ENCODE measurements at places on chromosomes 16 and 17.

DNA sequence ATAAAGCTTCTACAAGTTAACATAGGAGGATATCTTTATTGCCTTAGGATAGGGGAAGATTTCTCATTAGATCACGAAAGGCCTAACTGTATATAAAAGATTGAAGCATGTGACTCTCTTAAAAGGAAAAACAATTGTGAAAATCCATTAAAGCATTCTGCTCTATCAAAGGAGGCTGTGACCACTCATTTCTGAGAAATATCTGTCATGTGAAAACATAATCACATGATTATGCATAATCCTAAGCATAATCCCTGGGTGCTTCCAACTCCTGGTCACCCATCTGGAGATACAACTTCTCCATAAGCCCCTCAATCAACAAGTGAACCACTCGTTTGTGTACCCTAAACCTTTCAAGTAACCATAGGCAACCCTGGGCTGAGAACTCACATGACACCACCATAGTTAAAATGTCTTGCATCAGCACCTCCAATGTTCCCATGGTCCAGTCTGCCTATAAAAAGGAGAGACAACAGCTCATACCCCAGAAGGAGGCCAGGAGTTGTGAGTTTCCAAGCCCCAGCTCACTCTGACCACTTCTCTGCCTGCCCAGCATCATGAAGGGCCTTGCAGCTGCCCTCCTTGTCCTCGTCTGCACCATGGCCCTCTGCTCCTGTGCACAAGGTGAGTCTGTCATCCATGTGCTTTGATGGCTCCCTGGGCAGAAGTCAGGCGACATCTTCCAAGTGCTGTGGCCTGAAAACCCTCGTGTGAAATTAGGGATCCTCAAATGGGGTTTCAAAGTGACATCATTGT, at the start of gene CCL18:
Gene CCL18, plus strand, starts transcription at position 487 of the 756 bp plus-strand sequence. Its CDS starts 71 bp downstream, at position 558.
- peaks cover 41% of the 10 kb centered on the region for H3K27me3 ChIP-seq
- no peak for DNase-seq
- H3K27ac ChIP-seq: no peak within 1 kb of the TSS
- no peaks in the 10 kb centered on the region for H3K36me3 ChIP-seq
- no peak within 1 kb of the TSS for H3K4me3 ChIP-seq

GRCh38 chr17:82107341-82107860, 9.4 kb upstream of the FASN start:
- no peak overlapping the region for H3K27ac ChIP-seq
- H3K4me3 ChIP-seq: no peak overlapping the region
- no peaks in the 10 kb centered on the region for H3K27me3 ChIP-seq

GRCh38 chr17:8956465-8956902, 9.0 kb downstream of the PIK3R5 start:
- peak overlapping the region; percentile 48 for H3K4me3 ChIP-seq
- H3K27me3 ChIP-seq: no peaks in the 10 kb centered on the region
- H3K4me1 ChIP-seq: peaks cover 84% of the 10 kb centered on the region

GRCh38 chr17:49992191-49992932, 2.7 kb downstream of the DLX3 start:
- no peaks in the 10 kb centered on the region for H3K36me3 ChIP-seq
- H3K27ac ChIP-seq: no peak overlapping the region
- H3K4me3 ChIP-seq: no peak overlapping the region
- no peak for DNase-seq
- peaks cover 11% of the 10 kb centered on the region for H3K4me1 ChIP-seq
- peaks cover 80% of the 10 kb centered on the region for H3K27me3 ChIP-seq

DNA sequence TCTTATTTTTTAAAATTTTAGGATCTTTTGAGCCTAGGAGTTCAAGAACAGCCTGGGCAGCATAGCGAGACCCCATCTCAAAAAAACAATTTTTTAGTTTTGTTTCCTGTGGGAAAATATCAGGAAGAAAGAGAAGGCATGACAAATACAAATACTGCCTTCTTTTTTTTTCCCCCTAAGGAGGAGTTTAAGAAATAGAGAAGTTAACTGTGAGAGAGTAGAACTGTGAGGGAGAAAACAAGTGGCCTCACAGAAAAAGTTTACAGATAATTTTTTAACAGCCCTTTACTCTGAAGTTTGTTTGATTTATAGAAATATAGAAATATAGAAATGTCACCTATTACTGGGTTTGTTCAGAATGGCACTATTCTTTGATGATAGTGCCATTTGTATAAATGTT, 21.1 kb downstream of the TTYH2 start:
- no peaks in the 10 kb centered on the region for H3K27me3 ChIP-seq
- H3K27ac ChIP-seq: no peak overlapping the region
- H3K4me1 ChIP-seq: peaks cover 2% of the 10 kb centered on the region
- H3K36me3 ChIP-seq: peaks cover 17% of the 10 kb centered on the region
- no peak overlapping the region for H3K4me3 ChIP-seq

DNA sequence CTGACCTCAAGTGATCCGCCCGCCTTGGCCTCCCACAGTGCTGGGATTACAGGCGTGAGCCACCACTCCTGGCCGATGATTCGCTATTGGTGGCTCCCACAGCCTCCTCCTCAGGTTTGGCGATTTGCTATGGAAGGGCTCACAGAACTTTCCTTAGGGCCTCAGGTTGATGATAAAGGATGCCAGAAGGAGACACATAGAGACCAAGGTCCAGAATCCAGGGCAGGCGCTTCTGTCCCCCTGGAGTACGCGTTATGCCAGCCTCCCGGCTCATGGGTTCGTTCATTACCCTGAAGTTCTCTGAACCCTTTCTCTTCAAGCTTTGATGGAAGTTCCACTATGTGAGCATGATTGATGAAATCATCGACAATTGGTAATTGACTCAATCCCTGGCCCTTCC, 19.9 kb downstream of the LGALS3BP start:
- H3K27ac ChIP-seq: no peak overlapping the region
- no peaks in the 10 kb centered on the region for H3K36me3 ChIP-seq
- H3K4me1 ChIP-seq: no peaks in the 10 kb centered on the region
- DNase-seq: no peak
- no peak overlapping the region for H3K4me3 ChIP-seq

- DNase-seq: no peak
- no peak overlapping the region for H3K4me3 ChIP-seq
- H3K36me3 ChIP-seq: no peaks in the 10 kb centered on the region
Observed at GRCh38 chr17:69078864-69079263, 18.1 kb upstream of the ABCA9 start.

DNA sequence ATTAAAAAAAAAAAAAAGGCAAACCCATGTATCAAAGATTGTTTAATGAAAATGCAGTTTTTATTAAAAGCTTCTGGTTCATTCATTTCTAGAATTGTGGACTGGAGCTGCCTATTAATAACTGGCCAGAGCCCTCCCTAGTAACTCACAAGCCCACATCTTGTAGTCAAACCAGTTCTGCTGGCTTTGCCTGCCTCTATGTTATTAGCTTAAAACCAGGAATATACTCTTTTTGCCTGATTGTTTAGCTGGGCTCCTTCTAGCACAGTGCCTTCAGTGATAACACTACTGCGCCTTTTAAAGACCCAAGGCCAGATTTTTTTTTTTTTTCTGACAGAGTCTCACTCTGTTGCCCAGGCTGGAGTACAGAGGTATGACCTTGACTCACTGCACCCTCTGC, 26.0 kb downstream of the TAC4 start:
- H3K4me3 ChIP-seq: no peak overlapping the region
- no peak overlapping the region for H3K27ac ChIP-seq
- peaks cover 73% of the 10 kb centered on the region for H3K36me3 ChIP-seq
- H3K27me3 ChIP-seq: no peaks in the 10 kb centered on the region
- no peak for DNase-seq
- peaks cover 22% of the 10 kb centered on the region for H3K4me1 ChIP-seq

- H3K36me3 ChIP-seq: peaks cover 19% of the 10 kb centered on the region
- H3K27ac ChIP-seq: no peak overlapping the region
- DNase-seq: no peak
Observed at GRCh38 chr16:75308011-75308410, 56.6 kb upstream of the BCAR1 start.

GRCh38 chr17:82388922-82389283, 17.3 kb downstream of the UTS2R start:
- no peak overlapping the region for H3K27ac ChIP-seq
- no peak overlapping the region for H3K4me3 ChIP-seq
- DNase-seq: no peak

DNA sequence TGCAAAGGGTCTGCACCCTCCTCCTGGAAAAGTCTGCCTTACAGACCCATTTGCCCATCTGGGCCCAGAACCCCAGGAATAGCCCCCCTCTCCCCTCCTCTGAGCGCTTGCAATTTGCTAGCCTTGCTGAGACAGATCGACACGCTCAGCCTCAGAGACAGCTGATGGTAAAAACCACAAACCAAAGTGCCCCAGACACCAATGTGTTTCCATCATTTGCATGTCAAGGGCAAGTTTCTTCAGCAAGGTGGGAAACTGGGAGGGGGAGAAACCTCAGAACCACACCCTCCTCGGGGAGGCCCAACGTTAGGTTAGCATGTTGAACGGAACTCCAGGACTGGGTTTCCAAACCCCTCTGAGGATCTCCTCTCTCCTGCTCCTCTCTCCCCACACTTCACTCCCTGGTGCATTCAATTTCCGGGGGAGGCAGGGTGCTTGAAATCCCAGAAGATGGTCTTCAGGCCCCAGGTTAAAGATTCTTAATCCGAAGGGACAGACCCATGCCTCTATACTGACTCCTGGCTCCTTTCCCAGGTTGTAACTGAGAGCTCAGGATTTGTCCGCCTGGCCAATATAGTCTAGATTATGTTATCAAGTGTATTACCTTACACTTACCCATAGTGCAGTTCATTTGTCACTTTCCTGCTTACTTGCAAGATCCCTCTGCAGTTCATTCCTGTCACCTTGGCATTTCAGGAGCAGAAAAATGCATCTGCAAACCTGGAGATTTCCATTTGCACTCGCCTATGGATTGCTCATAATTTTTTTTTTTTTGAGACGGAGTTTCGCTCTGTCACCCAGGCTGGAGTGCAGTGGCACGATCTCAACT, 1.3 kb upstream of the CUEDC1 start:
- H3K4me1 ChIP-seq: peaks cover 17% of the 10 kb centered on the region
- H3K4me3 ChIP-seq: peak overlapping the region; percentile 53
- peak; percentile 37 for DNase-seq
- no peaks in the 10 kb centered on the region for H3K36me3 ChIP-seq
- no peak overlapping the region for H3K27ac ChIP-seq

GRCh38 chr16:1430214-1430758, 592 bp upstream of the PERCC1 start:
- H3K4me3 ChIP-seq: no peak overlapping the region
- H3K27me3 ChIP-seq: no peaks in the 10 kb centered on the region
- H3K4me1 ChIP-seq: no peaks in the 10 kb centered on the region

GRCh38 chr16:12614662-12615278, 188.9 kb downstream of the CPPED1 start:
- no peaks in the 10 kb centered on the region for H3K36me3 ChIP-seq
- no peak overlapping the region for H3K4me3 ChIP-seq
- no peaks in the 10 kb centered on the region for H3K27me3 ChIP-seq

GRCh38 chr17:44277976-44278375, 10.0 kb upstream of the SLC4A1 start:
- H3K36me3 ChIP-seq: no peaks in the 10 kb centered on the region
- DNase-seq: no peak
- no peak overlapping the region for H3K27ac ChIP-seq
- H3K27me3 ChIP-seq: peaks cover 7% of the 10 kb centered on the region

- H3K27me3 ChIP-seq: no peaks in the 10 kb centered on the region
- no peak overlapping the region for H3K4me3 ChIP-seq
- H3K27ac ChIP-seq: no peak overlapping the region
- H3K4me1 ChIP-seq: no peaks in the 10 kb centered on the region
- H3K36me3 ChIP-seq: peaks cover 64% of the 10 kb centered on the region
Observed at GRCh38 chr16:71930013-71930563, 34.8 kb downstream of the IST1 start.

- peaks cover 68% of the 10 kb centered on the region for H3K36me3 ChIP-seq
- DNase-seq: no peak
- peaks cover 14% of the 10 kb centered on the region for H3K4me1 ChIP-seq
- H3K27ac ChIP-seq: peak overlapping the region; percentile 61
- H3K27me3 ChIP-seq: no peaks in the 10 kb centered on the region
Observed at GRCh38 chr17:44033861-44034408, 19.2 kb upstream of the TMEM101 start.

GRCh38 chr17:70622368-70623260, 453.3 kb downstream of the KCNJ2 start:
- H3K27ac ChIP-seq: no peak overlapping the region
- H3K36me3 ChIP-seq: no peaks in the 10 kb centered on the region
- DNase-seq: no peak
- H3K27me3 ChIP-seq: no peaks in the 10 kb centered on the region
- no peak overlapping the region for H3K4me3 ChIP-seq

DNA sequence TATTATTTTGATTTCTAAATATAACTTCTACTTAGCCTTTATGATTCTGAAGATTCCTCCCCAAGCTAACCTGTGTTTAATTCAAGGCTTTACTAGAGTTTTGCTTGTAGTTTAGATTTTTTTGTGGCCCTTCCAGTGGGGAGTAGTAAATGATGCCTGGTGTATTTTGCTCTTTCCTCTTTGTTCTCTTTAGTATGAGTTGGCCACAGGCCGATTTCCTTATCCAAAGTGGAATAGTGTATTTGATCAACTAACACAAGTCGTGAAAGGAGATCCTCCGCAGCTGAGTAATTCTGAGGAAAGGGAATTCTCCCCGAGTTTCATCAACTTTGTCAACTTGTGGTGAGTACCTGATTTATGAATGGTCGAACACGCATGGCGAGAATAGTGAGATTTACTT, 108.3 kb downstream of the MAP2K4 start:
- no peaks in the 10 kb centered on the region for H3K4me1 ChIP-seq
- H3K36me3 ChIP-seq: peaks cover 70% of the 10 kb centered on the region
- no peak overlapping the region for H3K4me3 ChIP-seq
- no peak for DNase-seq

DNA sequence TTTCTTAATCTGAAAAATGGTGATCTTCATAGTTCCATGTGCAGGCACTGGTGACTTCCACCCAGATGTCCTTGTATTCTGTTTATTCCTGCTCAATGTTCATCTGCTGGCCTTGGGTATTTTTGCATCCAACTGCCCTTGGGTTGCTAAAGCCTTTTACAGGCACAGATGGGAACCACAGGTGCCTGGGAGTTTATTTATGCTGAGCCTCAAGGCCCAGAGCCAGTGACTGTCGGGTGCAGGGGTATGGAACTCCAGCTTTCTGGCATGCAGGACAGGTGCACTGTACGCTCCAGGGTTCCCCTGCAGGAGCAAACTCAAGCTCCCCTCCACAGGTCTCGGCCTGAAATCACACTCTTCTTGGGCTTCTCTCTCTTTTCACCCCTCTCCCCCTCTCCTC, 22.3 kb downstream of the DYNLRB2 start:
- peaks cover 9% of the 10 kb centered on the region for H3K27me3 ChIP-seq
- H3K4me1 ChIP-seq: peaks cover 31% of the 10 kb centered on the region
- no peak overlapping the region for H3K4me3 ChIP-seq
- DNase-seq: no peak
- no peak overlapping the region for H3K27ac ChIP-seq

- no peaks in the 10 kb centered on the region for H3K27me3 ChIP-seq
- no peak overlapping the region for H3K27ac ChIP-seq
- H3K4me3 ChIP-seq: no peak overlapping the region
- DNase-seq: no peak
- H3K36me3 ChIP-seq: peaks cover 59% of the 10 kb centered on the region
- no peaks in the 10 kb centered on the region for H3K4me1 ChIP-seq
Observed at GRCh38 chr17:78075545-78075944, 53.0 kb downstream of the TMC6 start.

Measured in activated T-helper 2 cell treated with anti-CD3 and anti-CD28 coated beads, Interferon-gamma antibody, Interleukin-2, Interleukin-4, amounts not matched to agents 10 μg/mL and 5 μg/mL and 100 μg/mL, durations not matched to agents 14 hours and 24 hours and 36 hours (primary cell).